ENCODE measurements at places on chromosomes 7 and 10.
A peak's percentile ranks its signal among the peaks of the same experiment; 100 is the strongest.

DNA sequence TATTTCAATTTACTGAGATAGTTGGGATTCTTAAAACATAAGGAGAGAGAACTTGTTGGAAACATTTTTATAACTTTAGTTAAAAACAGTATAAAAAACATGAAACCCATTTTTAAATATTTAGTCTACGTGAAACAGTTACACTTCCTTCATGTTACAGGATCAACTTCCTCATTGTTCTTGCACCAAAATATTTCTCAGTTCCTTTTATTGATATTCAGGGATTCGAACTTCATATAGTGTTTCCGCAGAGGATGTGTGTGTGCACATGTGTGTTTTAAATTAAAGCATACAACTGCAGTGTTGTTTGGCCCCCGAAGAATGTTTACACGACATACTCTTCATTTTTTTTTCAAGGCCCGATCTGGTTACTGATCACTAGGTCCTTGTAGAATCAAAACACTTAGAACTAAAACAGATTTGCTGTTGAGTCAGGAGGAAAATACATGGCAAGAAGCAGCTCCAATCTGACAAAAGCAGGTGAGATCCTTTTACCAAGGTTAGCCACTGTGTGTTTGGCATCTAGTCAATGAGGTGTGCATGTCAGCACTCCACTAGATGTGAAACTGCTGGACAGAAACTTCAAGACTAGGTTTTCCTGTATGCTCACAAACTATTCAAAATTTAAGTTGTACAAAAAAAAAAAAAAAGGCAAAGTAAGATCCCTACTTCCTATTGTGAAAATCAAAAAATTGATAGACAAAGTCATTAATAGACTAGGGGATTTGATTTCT is 60.4 kb downstream of the INSYN2A start:
- no peak for DNase-seq

- DNase-seq = peak; percentile 17
These were observed 47.3 kb downstream of the LRRN3 start for GRCh38 chr7:111138193-111138569.

DNA sequence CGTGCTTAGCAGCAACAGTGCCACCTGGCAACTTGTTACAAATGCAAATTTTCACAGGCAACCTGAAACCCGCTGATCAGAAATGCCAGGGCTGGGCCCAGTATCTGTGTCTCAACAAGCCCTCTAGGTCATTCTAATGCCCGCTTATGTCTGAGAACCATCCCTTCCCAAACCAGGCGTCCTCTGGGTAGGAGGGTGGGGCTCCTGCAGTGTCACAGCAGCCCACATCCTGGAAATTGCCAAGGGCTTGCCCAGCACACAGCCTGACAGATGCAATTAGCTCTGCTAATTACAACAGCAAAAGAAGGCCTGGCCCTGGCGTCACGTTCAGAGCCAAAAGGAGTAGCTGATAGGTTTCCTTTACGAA is 15.9 kb downstream of the ITPRIP start:
- no peak for DNase-seq

GRCh38 chr7:10924370-10924769 is 49.3 kb upstream of the PHF14 start:
- no peak for DNase-seq

DNA sequence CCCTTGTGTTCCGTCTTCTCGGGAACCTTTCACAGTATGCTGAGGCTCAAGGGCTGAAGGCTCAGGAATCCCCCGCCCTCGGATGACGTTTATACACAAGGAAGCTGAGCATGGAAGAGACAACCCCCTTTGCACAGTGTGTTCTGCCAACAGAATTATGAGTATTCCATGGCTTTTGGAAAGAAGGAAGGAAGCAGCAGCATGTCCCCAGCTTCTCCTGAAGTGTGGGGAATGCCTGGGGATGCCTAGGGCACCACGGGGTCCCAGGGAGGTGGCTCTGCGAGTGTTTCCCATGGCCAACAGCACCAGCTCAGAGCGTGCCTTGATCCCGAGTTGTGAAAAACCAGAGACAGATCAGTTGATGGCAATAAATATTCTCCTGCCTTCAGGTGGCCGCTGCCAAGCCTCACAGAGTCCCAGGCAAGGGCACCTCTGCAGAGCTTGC is 88.8 kb upstream of the DDC start:
- no peak for DNase-seq
